Activated CD4-positive, alpha-beta memory T cell treated with anti-CD3 and anti-CD28 coated beads for 36 hours (primary cell): ENCODE measurements at places on chromosomes 6 and 20. TPM values are rescaled to one million over a fixed set of nuclear protein-coding genes. Genes with fewer than 3 reads are reported as not detected.

- H3K27me3 ChIP-seq, result no peaks in the 10 kb centered on the region
- no peaks in the 10 kb centered on the region for H3K36me3 ChIP-seq
- no peaks in the 10 kb centered on the region for H3K4me1 ChIP-seq
- no peak overlapping the region for H3K27ac ChIP-seq
- no peak for DNase-seq
Measured at GRCh38 chr6:135813401-135813800, 38.1 kb upstream of the PDE7B start.

DNA sequence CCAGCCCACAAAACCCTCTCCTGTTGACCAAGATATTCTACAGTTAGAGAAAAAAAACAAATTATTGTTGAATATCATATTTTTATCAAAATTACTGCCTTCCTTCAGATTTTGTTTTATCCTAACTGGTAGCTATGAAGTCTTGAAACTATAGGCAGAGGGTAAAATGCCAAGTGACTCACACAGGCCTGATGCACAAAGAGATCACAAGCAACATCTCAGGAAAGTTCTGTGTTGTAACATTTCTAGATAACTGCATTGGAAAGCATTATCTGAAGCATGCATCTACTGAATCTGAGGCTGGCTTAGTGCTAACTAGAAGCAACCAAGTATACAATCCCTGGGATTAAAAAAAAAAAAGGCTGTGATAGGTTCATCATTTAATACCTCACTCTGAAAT, 134.2 kb downstream of the PKHD1 start:
- no peak overlapping the region for H3K27ac ChIP-seq
- no peaks in the 10 kb centered on the region for H3K36me3 ChIP-seq
- H3K4me1 ChIP-seq, result no peaks in the 10 kb centered on the region
- H3K27me3 ChIP-seq, result no peaks in the 10 kb centered on the region
- no peak for DNase-seq
- H3K4me3 ChIP-seq, result no peak overlapping the region

The PEX3 gene
- 19.7 TPM for total RNA-seq

DNA sequence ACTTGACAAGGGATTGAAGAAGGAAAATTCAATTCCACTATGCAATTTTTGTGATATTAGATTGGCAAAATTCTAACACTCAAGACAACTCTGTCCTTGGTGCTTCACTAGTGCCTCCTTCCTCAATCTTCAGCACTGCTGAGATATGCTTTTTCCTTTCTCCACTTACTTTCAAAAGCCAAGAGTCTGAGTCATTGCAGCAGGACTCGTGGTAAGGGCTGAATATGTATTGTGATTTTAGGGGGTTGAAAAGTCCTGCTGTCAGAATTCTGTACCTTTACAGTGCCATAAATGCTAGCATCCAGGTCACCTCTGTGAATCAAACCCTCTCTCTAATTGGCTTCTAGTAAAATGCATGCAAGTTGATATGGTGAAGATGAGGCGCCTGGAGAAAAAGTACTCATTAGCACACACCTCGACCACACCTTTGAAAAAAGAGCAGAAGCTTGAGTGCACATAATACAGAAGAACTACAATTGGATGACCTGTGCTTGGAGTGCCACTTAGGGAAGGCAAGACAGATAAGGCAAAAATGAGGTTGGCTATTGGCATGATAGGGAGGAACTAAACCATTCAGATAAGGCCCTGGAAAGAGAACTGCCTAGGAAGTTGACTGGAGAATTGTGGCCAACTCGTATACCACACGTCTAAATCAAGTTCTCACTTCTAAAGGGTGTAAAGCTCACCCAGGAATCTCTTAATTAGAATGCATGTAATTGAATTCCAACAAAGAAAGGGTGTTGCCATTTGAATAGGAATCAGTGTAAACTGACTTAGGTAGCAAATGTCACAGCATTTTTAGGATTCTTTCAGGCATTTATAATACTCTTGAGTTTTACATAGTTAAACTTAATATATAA, 43.6 kb upstream of the FAM83B start:
- no peak overlapping the region for H3K4me3 ChIP-seq
- no peak overlapping the region for H3K27ac ChIP-seq
- no peaks in the 10 kb centered on the region for H3K36me3 ChIP-seq
- no peaks in the 10 kb centered on the region for H3K27me3 ChIP-seq

The PACRG gene
- not detected for total RNA-seq

GRCh38 chr6:31749301-31750036, 9.7 kb downstream of the MSH5 start:
- DNase-seq, result no peak
- H3K27ac ChIP-seq, result no peak overlapping the region
- H3K27me3 ChIP-seq, result no peaks in the 10 kb centered on the region
- peaks cover 35% of the 10 kb centered on the region for H3K36me3 ChIP-seq
- no peak overlapping the region for H3K4me3 ChIP-seq
- H3K4me1 ChIP-seq, result no peaks in the 10 kb centered on the region

DNA sequence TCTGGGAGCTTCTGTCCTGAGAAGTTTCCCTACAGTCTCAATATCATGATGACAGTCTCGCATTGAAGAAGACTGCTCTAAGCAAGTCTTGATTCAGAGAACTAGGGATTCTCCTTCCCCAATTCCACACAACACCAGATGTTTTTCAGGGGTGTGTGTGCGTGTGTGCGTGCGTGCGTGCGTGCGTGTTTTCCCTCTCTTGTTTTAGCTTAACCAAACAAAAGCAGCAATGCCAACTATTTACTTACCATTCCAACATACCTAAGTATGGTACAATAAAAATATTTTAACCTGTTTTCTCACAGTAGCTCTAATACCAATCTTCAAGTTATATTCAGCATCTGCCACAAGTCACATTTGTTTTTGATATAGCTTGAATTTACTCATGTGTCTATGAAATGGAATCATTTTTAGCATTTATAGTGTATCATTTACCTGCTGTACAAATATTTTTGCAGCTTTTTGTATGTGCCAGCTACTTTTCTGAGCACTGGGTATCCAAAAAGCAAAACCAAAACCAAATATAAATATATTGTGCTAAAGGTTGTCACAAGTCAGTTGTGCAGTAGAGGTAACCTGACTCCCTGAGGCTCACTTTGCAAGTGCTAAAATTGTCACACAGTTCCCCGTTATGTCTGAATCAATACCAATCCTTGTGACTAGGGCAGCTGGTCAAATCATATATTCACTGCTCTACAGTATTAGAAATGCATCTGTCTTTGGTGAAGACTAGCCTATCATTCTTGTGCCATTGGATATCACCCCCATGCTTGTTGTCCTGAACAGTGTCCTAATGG, 21.7 kb upstream of the MYLIP start:
- peaks cover 2% of the 10 kb centered on the region for H3K27me3 ChIP-seq
- no peak overlapping the region for H3K4me3 ChIP-seq
- no peak overlapping the region for H3K27ac ChIP-seq
- DNase-seq, result no peak
- no peaks in the 10 kb centered on the region for H3K4me1 ChIP-seq
- H3K36me3 ChIP-seq, result no peaks in the 10 kb centered on the region

The CST5 gene
- not detected for total RNA-seq

DNA sequence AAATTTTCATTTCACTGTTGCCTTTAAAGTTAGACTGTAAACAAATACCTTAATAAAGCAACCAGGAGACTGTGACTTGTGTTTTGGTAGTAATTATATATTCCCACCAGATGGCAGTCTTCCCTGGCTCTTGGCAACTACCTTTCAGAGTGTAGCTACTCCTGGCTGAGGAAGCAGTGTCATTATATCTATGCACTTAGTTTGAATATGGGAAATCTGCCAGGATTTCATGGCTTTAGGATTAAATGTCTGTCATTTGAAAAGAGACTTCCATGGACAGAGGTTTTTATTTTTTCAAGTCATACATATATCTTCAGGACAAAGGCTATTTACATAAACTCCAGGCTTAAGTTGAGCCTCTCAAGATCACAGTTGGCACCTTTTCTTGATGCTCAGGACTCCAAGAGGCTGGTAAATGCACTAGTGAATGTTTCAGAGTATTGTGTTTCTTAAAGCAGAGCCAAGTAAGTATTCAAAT, 160.1 kb downstream of the C6orf58 start:
- peak overlapping the region; percentile 25 for H3K27ac ChIP-seq
- H3K36me3 ChIP-seq, result no peaks in the 10 kb centered on the region
- no peak overlapping the region for H3K4me3 ChIP-seq
- H3K4me1 ChIP-seq, result peaks cover 44% of the 10 kb centered on the region
- H3K27me3 ChIP-seq, result no peaks in the 10 kb centered on the region

GRCh38 chr20:17315407-17316231, 88.8 kb downstream of the PCSK2 start:
- no peak overlapping the region for H3K4me3 ChIP-seq
- DNase-seq, result no peak
- no peak overlapping the region for H3K27ac ChIP-seq
- no peaks in the 10 kb centered on the region for H3K4me1 ChIP-seq

GRCh38 chr20:37670351-37670791, 23.5 kb upstream of the CTNNBL1 start:
- H3K4me3 ChIP-seq, result no peak overlapping the region
- H3K27ac ChIP-seq, result no peak overlapping the region
- peaks cover 5% of the 10 kb centered on the region for H3K4me1 ChIP-seq
- DNase-seq, result no peak
- no peaks in the 10 kb centered on the region for H3K36me3 ChIP-seq

DNA sequence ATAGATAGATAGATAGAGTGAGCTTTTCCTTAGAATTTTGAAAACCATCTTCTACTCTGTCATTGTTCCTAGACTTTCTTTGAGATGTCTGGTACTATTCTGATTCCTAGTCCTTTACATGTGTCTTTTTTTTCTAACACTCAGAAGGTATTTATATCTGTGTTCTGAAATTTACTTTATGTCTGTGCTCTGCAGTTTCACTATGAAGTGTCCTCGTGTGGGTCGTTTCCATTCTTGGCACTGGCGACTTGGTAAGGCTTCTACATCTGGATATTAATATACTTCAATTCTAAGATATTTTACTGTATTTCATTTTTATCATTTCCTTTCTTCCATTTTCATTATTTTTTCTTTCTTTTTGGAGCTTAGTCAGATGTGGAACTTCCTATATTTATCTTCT, 87.0 kb downstream of the FHL5 start:
- no peaks in the 10 kb centered on the region for H3K4me1 ChIP-seq
- no peak for DNase-seq
- no peak overlapping the region for H3K4me3 ChIP-seq
- H3K36me3 ChIP-seq, result no peaks in the 10 kb centered on the region

DNA sequence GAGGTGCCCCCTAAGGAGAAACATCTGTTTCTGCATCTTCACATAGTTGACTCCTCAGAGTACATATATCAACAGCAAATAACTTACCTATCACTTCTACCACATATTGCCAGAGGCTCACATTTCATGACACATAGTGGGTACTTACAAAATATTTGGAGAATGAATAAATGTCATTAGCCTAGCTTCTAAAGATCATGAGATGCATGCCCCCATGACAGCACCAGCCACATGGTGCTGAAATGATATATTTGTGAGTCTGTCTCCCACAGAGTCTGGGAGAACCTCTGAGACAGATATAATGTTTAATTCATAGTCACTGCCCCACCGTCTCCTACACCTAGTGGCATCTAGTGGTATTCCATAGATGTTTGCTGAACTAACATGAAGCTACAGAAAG, 555.6 kb downstream of the KIF16B start:
- no peak overlapping the region for H3K4me3 ChIP-seq
- no peaks in the 10 kb centered on the region for H3K4me1 ChIP-seq
- H3K27me3 ChIP-seq, result no peaks in the 10 kb centered on the region

- no peaks in the 10 kb centered on the region for H3K36me3 ChIP-seq
- H3K4me1 ChIP-seq, result peaks cover 32% of the 10 kb centered on the region
- DNase-seq, result no peak
- H3K27ac ChIP-seq, result no peak overlapping the region
- H3K27me3 ChIP-seq, result no peaks in the 10 kb centered on the region
Measured at GRCh38 chr20:49896204-49896603, 19.1 kb downstream of the SPATA2 start.

DNA sequence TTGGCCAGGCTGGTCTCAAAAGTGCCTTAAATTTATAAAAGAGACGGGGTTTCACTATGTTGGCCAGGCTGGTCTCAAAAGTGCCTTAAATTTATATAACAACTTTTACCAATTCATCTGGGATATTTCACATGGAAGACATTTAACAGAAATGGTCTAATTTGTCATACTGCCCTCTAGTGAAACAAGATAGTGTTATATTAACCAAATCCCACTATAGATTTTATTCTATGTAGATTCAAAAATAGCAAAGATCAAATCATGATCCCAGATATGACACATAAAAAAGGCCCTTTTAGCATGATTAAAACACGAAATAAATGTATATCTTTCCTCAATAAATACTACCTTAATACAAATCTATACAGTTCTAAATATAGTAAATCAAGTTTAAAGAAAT, 102.8 kb upstream of the TFAP2D start:
- H3K27me3 ChIP-seq, result no peaks in the 10 kb centered on the region
- no peaks in the 10 kb centered on the region for H3K4me1 ChIP-seq
- H3K36me3 ChIP-seq, result no peaks in the 10 kb centered on the region
- no peak overlapping the region for H3K27ac ChIP-seq
- H3K4me3 ChIP-seq, result no peak overlapping the region

- no peaks in the 10 kb centered on the region for H3K36me3 ChIP-seq
- no peak overlapping the region for H3K4me3 ChIP-seq
- peaks cover 25% of the 10 kb centered on the region for H3K4me1 ChIP-seq
- no peaks in the 10 kb centered on the region for H3K27me3 ChIP-seq
- peak; percentile 31 for DNase-seq
Measured at GRCh38 chr20:59269411-59270025, 30.9 kb upstream of the EDN3 start.

GRCh38 chr6:4125933-4126864, 9.2 kb downstream of the ECI2 start:
- no peak overlapping the region for H3K27ac ChIP-seq
- peaks cover 50% of the 10 kb centered on the region for H3K36me3 ChIP-seq
- H3K27me3 ChIP-seq, result no peaks in the 10 kb centered on the region
- no peak for DNase-seq
- peaks cover 7% of the 10 kb centered on the region for H3K4me1 ChIP-seq

The MARCKS gene
- total RNA-seq, result 0.15 TPM

The SLC22A1 gene
- total RNA-seq, result 0.99 TPM

The HTR1B gene
- total RNA-seq, result not detected

DNA sequence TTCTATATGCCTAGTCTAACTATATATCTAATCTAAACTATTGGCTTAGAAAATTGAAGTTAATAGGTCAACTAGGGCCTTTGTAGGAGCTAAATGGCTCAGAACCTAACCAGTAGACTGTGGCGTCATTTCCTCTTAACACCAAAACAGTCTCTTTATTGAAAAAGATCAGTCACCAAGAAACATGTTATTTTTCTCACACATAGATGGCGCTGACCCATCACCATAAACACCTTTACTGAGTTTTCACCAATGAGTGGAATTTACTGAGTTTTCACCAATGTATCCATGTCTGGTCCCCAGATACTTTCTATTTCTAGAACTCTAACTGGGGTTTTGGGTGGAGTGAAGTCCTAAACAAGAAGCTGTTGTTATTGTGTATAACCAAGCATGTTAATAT, 636.0 kb downstream of the BCKDHB start:
- no peak for DNase-seq
- no peaks in the 10 kb centered on the region for H3K36me3 ChIP-seq
- no peaks in the 10 kb centered on the region for H3K27me3 ChIP-seq
